ENCODE measurements at places on chromosomes 1 and 21. TPM values are rescaled to one million over a fixed set of nuclear protein-coding genes. Genes with fewer than 3 reads are reported as not detected.

DNA sequence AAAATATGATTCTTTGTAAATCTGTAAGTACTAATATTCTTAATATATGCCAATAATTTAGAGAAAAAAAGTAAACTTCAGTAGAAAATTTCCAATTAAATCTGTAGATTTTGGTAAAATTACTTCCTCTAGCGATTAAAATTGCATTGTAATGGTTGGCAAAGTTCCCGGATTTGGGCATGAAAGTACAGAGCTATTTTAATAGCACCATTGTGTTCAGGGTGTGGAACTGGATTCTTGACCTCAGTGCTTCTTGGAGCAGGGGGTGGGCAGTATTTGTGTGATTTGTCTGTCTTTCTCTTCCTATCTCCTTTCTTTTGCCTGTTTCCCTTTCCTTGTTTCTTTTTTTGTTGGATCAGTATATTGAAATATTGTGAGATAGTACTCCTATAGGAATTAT is 72.1 kb downstream of the DNM3 start:
- DNase-seq: peak; percentile 27

DNA sequence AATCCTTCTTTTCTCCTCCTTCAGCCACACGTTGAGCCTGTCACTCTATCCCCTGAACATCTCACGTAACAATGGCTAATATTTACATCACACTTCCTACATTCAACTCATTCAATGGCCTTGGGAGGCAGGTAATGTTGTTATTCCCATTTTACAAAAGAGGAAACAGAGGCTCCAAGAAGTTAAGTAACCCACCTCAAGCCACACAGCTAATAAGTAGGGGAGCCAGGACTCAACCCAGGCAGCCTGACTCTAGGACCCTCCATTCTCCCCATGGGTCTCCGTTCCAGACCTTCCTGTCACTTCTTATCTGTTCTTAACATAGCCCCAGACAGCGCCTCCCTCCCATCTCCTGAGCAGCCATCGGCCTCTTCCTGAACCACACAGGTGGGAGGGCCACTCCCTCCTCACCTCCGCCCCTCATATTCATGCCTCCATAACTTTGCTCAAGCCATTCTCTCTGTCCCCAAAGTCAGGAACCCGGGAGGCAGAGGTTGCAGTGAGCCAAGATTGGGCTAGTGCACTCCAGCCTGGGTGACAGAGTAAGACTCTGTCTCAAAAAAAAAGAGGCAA is 2.2 kb downstream of the PADI4 start:
- no peak for DNase-seq

GRCh38 chr1:6251681-6252373 is 7.8 kb downstream of the HES3 start:
- no peak for DNase-seq

GRCh38 chr1:64421377-64421776 is 48.6 kb upstream of the CACHD1 start:
- no peak for DNase-seq

DNA sequence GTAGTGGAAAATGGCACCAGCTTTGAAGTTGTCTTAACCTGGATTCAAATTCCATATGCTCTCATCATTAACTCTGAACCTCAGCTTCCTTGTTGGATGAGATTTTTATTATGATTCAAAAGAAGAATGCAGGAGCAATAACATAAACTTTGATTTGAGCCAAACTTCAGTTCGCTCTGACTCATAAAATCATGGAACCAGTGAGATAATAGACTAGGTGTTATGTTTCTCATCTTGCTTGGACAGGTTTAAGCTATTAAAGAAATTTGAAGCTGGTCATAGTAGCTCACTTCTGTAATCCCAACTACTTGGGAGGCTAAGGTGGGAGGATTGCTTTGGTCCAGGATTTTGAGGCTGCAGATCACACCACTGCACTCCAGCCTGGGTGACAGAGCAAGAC is 172.8 kb downstream of the CLEC20A start:
- DNase-seq: peak; percentile 68

DNA sequence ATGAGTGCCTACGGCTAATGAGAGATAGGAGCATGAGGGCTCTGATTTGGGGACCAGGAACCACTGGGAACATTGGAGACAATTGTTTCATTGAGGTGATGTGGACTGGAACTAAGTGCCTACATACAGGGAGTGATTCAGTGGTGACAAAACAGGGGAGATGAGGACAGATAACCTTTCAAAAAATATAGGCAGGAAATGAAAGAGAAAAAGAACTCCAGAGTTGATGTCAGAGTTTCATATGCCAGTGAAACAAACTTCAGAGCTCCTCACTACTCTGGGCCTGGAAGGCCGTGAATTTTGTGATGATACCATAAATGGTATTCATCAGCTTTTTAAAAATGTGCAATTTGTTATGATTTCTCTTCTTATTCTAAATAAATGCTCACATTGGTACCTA is 39.3 kb downstream of the FASLG start:
- DNase-seq: no peak

DNA sequence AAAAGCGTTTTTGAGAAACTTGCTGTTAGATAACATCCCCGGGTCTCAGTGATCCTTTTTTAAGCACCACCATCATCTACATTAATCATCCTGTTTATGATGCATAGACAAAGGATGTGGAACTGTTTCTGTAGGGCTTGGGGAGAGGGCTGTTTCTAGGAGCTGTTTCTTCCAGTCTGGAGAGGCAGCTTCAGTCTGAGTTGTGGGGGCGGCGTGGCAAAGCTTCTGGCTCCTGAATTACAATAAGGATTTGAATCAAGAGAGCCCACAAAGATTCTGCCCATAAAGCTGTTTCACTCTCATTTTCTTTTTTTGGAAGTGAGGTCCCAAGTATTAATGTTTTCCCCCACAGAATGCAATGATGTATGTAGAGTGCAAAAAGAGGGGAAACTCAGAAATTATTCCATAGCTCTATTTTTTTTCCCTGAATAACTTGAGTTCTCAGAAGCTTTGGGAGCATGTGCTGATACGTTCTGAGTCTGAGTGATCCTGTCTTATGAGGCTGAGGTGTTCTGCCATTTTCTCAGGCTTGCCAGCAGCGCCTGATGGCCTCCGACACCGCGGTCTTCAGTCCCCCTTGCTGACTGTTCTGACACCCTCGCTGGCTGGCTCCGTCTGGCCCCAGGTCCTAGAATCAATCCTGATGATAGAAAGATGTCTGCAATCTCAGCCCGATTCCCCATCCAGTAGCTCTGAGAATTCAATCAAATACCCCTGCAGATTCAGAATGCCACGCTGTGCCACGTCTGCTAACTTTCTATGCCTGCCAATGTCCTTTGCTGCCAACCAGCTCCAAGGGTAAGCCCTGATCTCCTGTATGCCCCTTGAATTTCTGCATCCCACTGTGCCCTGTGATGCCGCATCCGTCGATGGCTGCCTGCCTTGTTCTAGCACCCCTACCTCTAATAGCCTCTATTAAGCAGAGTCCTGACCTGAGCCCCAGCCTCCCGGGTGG is 92.4 kb upstream of the AKT3 start:
- DNase-seq: peak; percentile 51

- DNase-seq: no peak
Measured at GRCh38 chr1:7856345-7856744, 3.5 kb upstream of the UTS2 start.

DNA sequence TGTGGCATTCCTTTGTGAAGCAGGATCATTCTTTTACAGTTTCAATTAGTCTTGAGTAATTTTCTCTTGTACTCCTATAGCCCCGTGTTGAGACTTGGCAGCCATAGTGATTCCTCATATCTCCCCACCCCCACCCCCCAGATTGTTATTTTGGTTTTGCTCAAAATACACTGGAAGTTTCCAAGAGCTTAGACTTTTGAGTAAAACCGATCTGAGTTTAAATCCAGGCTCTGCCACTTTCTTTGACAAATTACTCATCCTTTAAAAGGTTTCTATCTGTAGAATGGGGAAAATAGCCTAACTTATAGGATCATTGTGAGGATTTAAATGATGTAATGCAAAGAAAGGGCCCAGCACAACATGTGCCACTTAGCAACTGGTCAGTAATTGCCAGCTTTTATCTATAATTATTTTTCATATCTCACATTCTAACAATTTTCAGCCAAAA is 53.1 kb upstream of the RC3H1 start:
- DNase-seq: no peak

DNA sequence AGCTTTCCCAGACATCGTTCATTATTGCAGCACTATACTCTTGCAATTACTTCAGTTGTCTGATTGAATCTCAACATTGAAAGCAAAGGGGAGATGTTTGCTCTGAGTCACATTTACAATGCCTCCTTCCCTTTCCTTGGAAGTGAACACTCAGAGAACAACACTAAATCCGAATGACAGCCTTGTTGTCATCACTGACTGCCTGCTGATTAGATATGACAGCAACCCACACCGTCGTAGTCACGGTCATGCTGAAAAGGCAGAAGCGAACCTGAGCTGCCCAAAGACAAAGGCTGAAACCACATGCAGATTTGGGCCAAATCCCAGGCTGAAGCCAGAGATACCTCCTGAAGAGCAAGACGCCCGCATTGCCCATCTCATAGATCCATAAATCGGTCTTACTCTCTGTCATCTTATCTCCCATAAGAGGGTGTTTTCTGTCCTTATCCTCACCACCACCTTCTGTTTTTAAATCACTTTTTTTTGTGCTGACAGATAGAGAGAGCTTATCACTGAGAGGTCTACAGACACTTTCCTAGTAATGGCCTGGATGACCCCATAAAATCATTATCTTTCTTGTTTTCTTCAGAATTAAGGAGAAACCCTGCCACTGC is 47.5 kb downstream of the TMCO4 start:
- no peak for DNase-seq

GRCh38 chr1:19825298-19825697 is 10.2 kb upstream of the RNF186 start:
- DNase-seq: no peak

DNA sequence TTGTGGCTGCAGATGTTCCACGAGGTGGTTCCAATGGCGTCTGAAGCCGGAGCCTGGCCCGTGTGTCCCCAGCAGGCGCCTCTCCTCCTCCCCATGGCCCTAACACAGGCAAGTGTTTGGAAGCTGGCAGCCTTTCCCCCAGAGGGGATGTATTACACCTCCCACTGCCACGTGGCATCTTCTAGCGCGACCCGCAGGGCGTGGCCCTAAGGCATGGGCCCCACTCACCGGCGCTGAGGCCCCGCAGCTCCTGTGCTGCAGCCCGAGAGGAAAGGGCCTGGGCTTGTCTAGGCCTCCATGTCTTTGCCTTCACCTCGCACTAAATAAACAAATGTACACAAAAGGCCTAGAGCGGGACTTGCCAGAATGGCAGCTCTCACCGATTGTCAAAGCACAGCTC is 37.9 kb downstream of the SLC66A1 start:
- DNase-seq: no peak

DNA sequence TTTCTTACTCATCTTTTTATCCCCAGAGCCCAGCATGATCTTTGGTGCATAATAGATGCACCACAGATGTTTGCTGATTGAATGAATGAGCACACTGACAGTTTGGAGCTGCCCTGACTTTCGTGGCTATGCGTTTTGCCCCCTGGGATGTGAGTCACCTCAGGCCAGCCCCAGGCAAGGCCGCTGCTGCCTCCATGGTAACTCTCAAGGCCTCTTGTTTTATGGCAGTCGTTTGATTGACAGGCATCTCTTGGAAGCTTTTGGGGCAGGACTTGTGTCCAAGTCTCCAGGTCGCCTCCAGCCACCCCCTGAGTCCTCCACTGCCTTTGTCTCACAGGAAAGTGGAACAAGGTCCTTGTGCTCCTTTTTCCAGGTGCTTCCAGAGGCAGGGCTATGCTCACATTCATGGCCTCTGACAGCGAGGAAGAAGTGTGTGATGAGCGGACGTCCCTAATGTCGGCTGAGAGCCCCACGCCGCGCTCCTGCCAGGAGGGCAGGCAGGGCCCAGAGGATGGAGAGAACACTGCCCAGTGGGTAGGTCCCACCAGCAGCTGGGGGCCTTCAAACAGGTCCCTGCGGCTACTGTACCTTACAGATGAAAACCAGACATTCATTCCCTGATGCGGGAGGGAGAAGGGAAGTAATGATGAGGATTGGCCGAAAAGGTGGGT is 11.2 kb downstream of the PSEN2 start:
- no peak for DNase-seq

DNA sequence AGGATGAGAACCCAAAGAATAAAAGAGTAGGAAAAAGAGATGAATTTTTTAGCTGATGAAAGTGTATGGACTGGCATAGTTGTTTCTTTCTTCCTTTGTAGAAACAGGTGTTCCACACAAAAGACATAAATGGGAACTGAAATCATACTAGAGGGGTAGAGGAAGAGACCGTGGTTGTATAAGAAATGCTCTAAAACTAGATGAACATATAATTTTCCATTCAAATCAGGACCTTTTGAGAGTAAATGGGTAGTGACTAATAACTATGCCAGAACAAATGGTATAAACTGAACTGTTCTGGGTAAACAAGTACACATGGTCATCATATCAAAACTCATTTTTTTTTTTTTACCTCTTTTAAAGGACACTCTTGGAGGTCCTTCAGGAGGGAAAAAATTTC is 344.2 kb downstream of the VAV3 start:
- DNase-seq: no peak

GRCh38 chr1:83704350-83704749 is 294.6 kb downstream of the TTLL7 start:
- no peak for DNase-seq

DNA sequence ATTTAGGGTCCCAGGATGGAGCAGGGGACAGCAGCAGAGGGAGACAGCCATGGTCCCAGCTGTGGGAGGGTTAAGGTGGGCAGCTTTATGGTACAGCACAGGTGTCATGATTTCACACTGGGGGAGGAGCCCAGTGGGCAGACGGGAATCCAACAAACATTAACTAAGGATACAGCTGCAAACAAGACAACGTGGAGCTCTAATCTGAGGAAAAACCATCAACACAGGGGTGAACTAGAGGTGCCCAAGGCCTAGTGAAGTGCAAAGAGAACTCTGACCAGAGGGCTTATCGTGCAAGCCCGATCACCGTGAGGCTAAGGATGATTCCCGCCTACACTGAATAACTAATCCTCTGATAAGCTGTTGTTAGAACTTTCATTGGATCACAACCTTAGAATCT is 18.7 kb downstream of the ECE1 start:
- DNase-seq: no peak

GRCh38 chr1:47262787-47263413 is 30.9 kb upstream of the TAL1 start:
- DNase-seq: peak; percentile 49

GRCh38 chr1:8122160-8122476 is 96.0 kb upstream of the ERRFI1 start:
- DNase-seq: peak; percentile 70

DNA sequence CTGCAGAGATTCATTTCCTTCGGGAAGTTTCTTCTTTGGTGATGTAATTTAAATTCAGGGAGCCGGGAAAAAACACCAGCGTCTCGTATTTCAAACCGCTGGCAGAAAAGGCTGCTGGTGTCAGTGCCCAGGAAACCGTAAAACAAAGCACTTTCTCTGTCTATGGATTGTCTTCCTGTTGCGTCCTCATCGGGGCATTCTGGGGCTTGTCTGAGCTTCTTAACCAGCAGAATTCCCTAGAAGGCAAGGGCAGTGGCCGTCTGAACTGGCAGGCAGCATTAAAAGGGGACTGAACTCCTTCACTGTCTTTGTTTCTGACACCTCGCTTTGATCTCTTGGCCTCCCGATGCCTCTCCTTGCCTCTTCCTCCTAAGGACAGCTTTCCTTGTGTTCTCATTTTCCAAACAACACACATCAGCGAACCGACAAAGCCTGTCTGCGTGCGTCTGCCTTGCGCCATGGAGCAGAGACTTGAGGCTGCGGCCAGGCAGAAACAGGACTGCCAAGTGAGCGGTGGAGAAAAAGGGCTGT is 391.6 kb upstream of the VAMP3 start:
- peak; percentile 75 for DNase-seq

The FNDC7 gene
- polyA plus RNA-seq: 0.03 TPM

The CELA3B gene
- not detected for polyA plus RNA-seq

The SPRR2G gene
- not detected for polyA plus RNA-seq

The OR6P1 gene
- polyA plus RNA-seq: not detected

The CFAP74 gene
- not detected for polyA plus RNA-seq

The EPS8L3 gene
- not detected for polyA plus RNA-seq

The DCDC2B gene
- polyA plus RNA-seq: not detected

The RGS16 gene
- polyA plus RNA-seq: 0.09 TPM

All from fibroblast of lung (primary cell).